ENCODE measurements at places on chromosomes 12 and 14.

DNA sequence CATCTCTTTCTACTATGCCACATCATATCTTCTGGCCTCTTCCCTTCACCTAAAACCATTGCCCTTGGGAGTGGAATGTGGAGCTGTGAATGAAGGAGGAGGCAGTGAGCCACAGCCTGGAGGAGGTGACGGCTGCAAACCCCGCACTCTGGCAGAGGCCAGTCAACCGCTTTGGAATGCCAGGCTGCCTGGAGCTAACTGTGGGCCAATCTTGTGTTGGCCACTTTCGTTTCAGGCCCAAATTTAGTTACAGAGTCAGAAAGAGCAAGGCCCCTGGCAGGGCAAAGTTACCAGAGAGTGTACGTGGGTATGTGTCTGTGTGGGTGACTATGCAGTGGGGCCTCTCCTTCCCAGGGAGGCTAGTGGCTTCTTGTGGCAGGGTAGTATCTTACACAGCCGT, 40.1 kb downstream of the CACNA1C start:
- DNase-seq, result no peak

DNA sequence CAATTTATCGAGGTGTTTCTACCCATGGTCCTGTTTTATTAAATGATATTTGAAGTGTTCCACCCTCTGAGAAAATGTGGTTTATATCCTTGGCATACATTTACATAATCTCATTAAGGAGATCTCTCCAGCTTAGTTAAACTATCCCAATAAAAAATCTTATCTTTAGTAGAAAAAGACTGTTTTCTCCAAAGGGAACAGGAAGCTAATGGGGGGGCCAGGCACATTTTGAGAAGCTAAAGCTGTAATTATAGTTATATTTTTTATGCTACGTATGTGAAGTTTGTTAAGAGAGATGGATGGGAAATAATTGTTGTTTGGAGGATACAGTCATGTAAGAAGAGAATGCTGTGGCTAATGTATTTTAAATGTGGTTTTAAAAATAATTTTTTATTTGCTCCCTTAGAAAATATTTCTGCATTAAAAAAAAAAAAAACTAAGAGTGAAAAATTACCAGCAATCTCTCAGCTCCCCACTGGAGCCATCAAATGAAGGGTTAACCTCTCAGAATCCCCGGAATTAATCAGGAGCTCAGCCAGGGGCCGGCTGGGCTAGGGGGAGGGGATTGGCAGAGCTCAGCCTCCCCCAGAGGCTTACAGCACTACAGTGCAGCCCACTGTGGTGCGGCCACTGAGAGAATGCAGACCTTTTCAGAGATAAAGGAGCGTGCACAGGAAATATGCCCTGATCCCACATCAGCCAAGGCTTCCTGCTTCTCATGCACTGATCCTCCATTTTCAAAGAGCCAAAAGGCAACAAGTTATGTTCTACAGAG, 185.8 kb downstream of the EGLN3 start:
- no peak for DNase-seq

- no peak for DNase-seq
Measured at GRCh38 chr12:92335831-92336230, 190.2 kb upstream of the BTG1 start.

DNA sequence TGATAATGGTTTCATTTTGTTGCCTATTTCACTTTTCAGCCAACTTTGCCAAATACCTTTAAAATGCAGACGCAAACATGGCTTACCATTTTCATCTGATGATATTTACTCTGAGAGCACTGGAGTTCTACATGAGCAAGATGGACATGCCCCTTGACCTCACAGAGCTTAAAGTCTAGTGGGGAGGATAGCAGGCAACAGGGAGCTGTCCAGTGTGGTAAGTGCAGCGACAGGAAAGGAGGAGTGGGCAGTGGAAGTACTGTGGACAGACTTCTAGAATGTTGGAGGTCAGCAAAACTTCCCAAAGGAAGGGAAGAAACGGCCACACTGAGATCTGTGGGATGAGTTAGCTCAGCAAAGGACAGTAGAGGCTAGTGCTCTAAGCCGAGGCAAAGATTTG, 25.3 kb downstream of the LRIG3 start:
- no peak for DNase-seq

- DNase-seq, result peak; percentile 60
Measured at GRCh38 chr12:53577941-53578352, 48.2 kb downstream of the ATF7 start.

GRCh38 chr12:15932327-15932726, 21.2 kb downstream of the DERA start:
- no peak for DNase-seq

GRCh38 chr12:3238196-3238595, 161.0 kb downstream of the TSPAN9 start:
- DNase-seq, result no peak

DNA sequence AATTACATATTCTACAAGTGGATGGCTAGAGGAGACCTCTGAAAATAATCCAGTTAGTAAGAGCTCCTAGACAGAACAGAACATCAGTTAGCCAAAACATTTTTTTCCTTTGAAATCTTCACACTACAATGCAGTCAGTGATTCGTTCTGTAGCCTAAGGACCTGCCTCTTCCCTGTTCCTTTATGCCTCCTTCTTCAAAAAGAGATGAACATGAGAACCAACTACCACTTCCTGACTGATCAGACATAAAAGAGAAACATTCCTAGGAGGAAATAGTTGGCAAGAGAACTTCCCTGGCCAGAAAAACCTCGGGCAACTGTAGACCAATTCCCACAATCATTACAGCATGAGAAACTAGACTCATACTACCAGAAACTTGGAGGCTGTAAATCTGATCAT, 29.4 kb downstream of the ITPR2 start:
- no peak for DNase-seq

- no peak for DNase-seq
Measured at GRCh38 chr14:58108717-58109116, 43.3 kb downstream of the ARMH4 start.

DNA sequence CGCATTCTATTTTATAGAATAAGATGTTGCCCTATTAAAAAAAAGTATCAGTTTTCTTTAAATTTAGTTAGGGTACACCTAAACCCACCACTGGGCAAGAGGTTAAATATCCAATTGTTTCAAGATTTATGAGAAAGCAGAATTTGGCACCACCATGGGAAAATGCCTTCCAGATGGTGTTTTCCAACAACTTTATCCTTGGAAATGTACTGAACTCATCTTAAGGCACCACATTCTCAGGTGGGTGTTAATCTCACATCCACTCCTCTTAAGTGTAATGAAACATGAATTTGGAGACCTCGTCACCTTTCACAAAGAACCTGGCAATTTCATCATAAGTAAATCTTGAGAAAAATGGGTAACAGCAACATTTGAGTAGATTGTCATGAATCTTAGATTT, 13.1 kb downstream of the CBX5 start:
- DNase-seq, result no peak

GRCh38 chr12:89140141-89140540, 212.2 kb downstream of the DUSP6 start:
- DNase-seq, result no peak

DNA sequence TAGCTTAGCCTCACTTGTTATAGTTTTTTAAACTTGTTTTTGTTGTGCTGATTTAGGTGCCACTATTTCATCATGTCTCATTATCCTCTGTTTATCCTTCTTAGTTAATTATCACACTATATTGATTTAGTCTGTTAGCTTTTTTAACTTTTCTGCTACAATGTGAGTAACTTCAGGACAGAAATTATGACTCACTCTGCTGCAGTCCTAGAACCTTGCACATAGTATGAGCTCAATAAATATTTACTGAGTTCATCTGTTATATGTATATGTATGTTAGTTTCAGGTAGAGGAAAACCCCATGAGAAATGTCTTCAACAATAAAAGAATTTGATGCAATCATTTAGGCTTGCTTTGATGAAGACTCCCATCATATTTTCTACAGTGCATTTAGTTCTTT, 224.3 kb upstream of the NAV3 start:
- no peak for DNase-seq

DNA sequence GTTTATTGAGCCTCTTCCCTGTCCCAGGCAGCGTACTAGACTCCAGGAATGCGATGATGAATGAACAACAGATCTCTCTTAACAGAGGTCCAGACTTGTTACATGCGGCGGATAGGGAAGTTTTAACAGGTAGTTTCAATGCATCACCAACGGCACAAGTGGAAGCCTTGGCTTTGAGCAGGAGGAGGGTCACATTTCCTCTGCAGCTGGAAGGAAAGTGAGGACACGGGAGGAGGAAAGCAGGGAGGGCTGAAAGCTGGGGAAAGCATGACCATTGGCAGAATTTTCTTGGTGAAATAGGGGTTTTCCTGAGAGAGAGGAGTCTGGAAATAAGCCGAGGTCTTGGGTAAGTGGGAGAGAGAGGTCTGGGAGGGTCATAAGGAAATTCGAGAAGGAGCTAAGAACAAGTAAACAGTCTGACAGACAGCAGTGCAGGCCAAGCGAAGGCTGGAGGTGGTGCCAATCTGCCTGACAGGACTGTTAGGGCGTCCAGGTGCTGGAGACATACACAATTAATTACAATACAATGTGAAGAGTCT, 15.4 kb downstream of the BHLHE41 start:
- no peak for DNase-seq

- no peak for DNase-seq
Measured at GRCh38 chr12:127239781-127240180, 1027.2 kb upstream of the TMEM132C start.

DNA sequence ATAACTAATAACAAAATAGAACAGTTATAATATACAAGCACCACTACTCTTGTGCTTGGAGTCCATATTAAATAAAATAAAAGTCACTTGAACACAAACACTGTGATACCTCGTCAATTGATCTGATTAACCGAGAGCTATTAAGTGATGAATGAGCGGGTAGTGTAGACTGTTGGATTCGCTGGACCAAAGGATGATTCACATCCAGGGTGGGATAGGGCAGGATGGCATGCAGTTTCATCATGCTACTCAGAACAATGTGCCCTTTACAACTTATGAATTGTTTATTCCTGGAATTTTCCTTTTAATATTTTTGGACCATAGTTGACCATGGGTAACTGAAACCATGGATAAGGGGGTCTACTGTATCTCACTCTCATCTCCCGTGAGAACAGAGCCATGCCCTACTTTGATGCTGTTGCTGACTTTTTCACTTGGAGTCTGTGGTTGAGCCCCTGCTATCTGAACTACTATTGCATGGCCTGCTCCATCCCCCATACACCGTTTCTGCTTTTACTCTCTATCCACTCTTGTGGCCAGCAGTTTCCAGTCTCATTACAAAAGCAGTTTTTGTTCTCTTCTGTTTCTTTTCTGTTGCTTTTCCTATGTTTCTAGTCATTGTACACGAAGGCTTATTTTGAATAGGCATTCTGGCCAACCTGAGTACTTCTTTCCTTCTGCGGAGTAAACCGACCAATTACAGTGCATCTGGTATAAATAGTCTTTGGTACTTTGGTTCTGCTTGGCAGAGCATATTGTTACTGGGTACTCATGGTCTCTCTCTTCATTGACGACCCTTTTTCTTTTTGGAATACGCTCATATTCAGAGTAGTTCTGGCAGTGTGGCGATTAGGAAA, 12.2 kb downstream of the TMTC2 start:
- no peak for DNase-seq
